DND-41 (cell line): ENCODE measurements at places on chromosomes 16 and 17.

- no peak overlapping the region for H3K27ac ChIP-seq
- H3K4me3 ChIP-seq: no peak overlapping the region
- H3K4me1 ChIP-seq: no peaks in the 10 kb centered on the region
- DNase-seq: no peak
- H3K36me3 ChIP-seq: no peaks in the 10 kb centered on the region
Measured at GRCh38 chr16:59295993-59296736, 562.0 kb upstream of the GOT2 start.

- H3K36me3 ChIP-seq: no peaks in the 10 kb centered on the region
- no peak overlapping the region for H3K4me3 ChIP-seq
- DNase-seq: no peak
- peaks cover 8% of the 10 kb centered on the region for H3K27me3 ChIP-seq
Measured at GRCh38 chr17:32546031-32546444, 59.2 kb downstream of the CDK5R1 start.

DNA sequence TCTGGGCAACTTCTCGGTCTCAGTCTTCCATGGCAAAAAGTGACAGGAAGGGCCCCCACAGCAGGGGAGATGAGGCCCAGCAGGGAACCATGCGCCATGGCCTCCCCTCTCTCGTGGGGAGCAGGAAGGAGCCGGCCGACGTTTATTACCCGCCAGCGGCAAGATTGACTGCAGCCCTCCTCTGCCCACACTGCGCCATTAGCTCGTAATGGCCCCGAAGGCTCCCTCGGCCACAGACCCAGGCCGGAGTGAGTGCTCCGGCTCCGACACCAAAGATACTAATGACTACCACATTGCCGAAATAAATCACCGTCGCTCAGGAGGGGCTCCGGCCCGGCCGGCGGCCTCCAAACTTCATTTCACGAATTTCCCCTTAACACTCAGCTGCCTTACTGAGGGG is 226.9 kb downstream of the C16orf78 start:
- no peak for DNase-seq
- H3K4me3 ChIP-seq: no peak overlapping the region
- no peaks in the 10 kb centered on the region for H3K36me3 ChIP-seq
- no peaks in the 10 kb centered on the region for H3K27me3 ChIP-seq

DNA sequence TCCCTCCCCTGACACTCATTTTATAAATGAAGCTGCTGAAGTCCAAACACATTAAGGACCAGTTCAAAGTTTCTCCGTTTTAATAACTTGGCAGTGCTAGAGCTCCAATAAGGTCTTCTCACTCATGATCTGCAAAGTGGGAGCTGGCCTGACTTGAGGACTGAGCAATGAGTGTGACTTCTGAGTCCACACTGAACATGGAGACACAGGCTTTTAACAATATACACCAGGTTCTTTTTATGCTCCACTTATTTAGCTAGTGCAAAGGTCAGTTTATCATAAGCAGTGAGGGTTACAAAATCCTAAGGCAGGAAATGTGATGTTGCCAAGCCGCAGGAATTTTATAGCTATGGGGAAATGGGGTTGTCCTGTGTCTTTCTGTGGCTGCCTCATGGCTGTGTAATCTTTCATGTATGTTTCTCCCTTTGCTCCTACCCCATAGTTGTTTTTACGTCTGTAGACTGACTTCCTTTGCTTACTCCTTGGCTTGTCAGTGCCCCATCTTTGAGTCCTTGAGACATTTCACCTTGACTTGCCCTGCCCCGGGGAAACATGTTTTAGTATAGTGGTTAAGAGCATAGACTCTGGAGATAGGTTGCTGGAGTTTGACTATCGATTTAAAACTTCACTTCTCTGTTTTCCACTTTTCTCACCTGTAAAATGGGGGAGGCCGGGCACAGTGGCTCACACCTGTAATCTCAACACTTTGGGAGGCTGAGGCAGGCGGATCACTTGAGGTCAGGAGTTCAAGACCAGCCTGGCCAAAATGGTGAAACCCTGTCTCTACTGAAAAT is 12.2 kb upstream of the MMD start:
- H3K4me1 ChIP-seq: no peaks in the 10 kb centered on the region
- no peak overlapping the region for H3K4me3 ChIP-seq
- H3K36me3 ChIP-seq: no peaks in the 10 kb centered on the region
- no peak for DNase-seq
- H3K27ac ChIP-seq: no peak overlapping the region

DNA sequence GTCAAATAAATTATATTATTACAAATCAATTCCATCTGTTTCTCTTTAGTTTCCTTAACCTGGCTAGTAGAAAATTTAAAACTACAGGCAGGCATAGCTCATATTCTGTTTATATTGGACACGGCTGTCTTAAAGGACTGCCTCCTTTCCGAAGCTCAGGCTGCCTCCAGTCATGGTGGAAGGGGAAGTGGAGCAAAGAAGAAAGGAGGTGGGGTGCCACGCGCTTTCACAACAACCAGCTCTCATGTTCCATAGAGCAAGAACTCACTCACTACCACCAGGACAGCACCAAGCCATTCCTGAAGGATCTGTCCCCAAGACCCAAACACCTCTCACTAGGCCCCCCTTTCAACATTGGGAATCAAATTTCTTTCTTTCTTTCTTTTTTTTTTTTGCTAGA is 149.3 kb upstream of the KCNJ18 start:
- no peaks in the 10 kb centered on the region for H3K27me3 ChIP-seq
- H3K27ac ChIP-seq: no peak overlapping the region
- H3K36me3 ChIP-seq: no peaks in the 10 kb centered on the region; the same call in 1 of the 2 replicates
- no peak overlapping the region for H3K4me3 ChIP-seq

DNA sequence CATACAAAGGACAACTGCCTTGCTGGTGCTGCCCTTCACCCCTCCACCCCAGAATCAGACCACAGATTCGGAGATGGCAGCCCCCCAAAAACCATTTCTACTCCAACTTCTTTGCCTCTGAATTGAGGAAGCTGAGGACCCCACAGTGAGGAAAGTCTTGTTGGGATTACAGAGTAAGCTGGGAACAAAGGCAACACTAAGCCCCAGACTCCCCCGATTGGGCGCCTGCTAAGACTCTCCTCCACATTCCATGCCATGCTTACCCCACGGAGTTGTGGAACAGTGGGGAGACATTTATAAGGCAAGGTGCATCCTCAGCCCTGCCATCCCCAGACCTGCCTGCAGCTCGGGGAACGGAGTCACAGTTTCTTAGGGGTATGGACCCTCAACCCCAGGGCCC is 1.9 kb downstream of the GIT1 start:
- H3K27me3 ChIP-seq: no peaks in the 10 kb centered on the region
- peaks cover 14% of the 10 kb centered on the region for H3K36me3 ChIP-seq
- DNase-seq: no peak
- peaks cover 61% of the 10 kb centered on the region for H3K4me1 ChIP-seq
- no peak overlapping the region for H3K4me3 ChIP-seq

DNA sequence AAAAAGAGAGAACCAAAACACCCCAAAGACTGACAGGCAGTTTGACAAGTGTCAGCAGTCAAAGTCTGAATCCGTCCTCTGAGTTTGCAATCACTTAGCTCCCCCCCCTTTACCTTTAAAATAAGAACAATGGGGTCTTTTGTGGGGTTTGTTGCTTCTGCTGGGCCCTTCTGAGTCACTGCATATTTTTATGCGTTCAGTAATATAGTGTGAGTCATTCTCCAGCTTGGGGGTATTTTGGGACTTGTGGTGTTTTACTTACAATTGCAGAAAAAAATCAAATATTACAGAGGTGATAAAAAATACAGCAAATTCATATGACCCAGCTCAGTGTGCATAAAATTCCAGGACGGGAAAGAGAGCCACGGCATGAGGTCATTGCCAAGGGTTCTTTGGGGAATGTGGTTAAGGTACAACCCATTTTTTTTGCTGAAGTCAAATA is 120.1 kb downstream of the CYLD start:
- DNase-seq: no peak
- no peaks in the 10 kb centered on the region for H3K27me3 ChIP-seq
- no peaks in the 10 kb centered on the region for H3K4me1 ChIP-seq
- no peaks in the 10 kb centered on the region for H3K36me3 ChIP-seq

DNA sequence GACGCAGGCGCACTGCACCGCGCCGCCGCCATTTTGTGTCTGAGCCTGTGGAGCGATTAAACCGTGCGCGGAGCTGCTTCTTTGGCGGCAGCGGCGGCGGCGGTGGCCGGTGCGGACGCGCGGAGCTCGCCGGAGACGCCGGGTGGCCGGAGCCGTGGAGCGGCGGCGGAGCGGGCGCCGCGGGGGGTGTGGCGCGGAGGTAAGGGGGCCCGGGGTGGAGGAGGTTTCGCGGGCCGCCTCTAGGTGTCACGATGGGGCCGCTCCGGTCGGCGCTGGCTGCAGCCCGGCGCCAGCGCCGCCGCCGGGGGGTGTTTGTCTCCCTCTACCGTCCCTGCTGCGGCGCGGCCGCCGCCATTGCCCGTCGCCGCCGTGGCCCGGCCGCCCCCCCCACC is at the start of gene CTCF:
Gene CTCF, plus strand, starts transcription at position 1 of the 392 bp plus-strand sequence. CDS start 48,307 bp downstream, outside the sequence.
- H3K27ac ChIP-seq: peak within 1 kb of the TSS; percentile 98
- no peaks in the 10 kb centered on the region for H3K27me3 ChIP-seq
- no peak for DNase-seq
- peaks cover 61% of the 10 kb centered on the region for H3K4me1 ChIP-seq
- H3K4me3 ChIP-seq: peak within 1 kb of the TSS; percentile 84

DNA sequence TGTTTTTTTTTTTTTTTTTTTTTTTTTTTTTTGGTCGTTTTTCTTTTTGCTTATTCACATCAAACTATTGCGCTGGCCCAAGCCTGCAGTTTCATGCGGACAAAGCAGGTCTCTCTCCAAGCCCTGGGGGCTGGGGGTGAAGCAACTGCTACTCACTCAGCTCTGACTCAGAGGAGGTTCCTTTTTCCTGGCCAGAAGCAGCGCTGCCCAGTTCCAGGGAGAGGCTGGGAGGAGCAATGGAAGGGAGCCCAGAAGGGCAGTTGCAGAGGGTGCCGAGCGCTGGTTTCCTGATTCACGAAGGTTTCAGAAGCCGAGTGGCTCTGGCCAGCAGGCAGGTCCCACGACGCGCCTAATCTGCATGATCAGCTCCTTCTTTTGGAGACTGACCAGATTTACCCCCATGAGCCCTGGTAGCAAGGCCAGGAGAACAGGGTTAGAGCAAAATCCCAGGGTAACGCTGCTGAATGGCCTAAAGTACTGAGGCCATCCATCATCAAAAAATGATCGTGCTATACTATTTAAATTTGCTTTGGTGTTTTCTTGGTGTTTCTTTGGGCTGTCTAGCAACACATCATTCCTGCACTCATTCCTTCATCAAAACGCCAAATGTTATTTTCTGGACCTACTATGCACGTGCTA is 144.7 kb upstream of the SOX9 start:
- no peak overlapping the region for H3K4me3 ChIP-seq
- H3K36me3 ChIP-seq: no peaks in the 10 kb centered on the region
- DNase-seq: no peak
- H3K27ac ChIP-seq: no peak overlapping the region
- no peaks in the 10 kb centered on the region for H3K4me1 ChIP-seq
- H3K27me3 ChIP-seq: no peaks in the 10 kb centered on the region

- no peaks in the 10 kb centered on the region for H3K27me3 ChIP-seq
- no peaks in the 10 kb centered on the region for H3K4me1 ChIP-seq
- H3K36me3 ChIP-seq: no peaks in the 10 kb centered on the region
- DNase-seq: no peak
- no peak overlapping the region for H3K4me3 ChIP-seq
Measured at GRCh38 chr17:48715496-48716399, 6.6 kb downstream of the PRAC1 start.

DNA sequence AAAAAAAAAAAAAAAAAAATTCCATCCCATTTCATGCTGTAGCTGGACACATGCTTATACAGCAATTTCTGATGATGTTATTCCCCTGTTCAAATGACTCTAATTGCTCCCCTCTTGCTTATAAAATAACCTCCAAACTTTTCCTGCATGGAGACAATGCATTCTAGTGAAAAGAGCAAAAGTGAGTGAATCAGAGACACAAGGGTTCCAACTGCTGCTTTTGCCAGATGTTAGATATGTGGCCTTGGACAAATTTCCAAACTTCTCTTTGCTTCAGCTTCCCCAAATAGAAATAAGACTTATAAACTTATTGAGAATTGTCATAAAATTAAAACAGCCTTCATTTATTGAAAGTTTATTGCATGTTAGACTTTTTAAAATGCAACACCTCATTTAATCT is 65.0 kb upstream of the AXIN2 start:
- no peaks in the 10 kb centered on the region for H3K36me3 ChIP-seq
- DNase-seq: no peak
- no peak overlapping the region for H3K27ac ChIP-seq

DNA sequence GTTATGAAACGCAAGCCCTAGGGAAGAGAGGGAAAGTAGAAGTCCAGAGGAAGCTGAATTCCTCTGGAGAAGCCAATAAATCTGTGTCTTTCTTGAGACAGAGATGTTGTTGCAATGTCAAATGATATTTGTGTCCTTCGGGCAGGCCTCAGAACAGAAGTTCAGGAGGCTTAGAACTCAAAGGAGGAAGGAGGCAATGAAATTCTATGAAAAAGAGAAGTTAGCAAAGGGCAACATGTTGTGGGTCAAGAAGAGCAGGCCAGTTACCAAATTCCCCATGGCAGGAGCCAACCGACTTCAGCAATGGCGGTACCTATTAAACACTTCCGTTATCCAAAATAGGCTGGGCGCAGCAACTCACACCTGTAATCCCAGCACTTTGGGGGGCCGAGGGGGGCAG is 109.0 kb upstream of the DHX40 start:
- H3K27me3 ChIP-seq: peaks cover 3% of the 10 kb centered on the region
- no peak for DNase-seq
- H3K27ac ChIP-seq: no peak overlapping the region
- H3K4me3 ChIP-seq: no peak overlapping the region

- DNase-seq: peak; percentile 28
- H3K36me3 ChIP-seq: peaks cover 40% of the 10 kb centered on the region
- peak overlapping the region; percentile 72 for H3K4me3 ChIP-seq
- peaks cover 30% of the 10 kb centered on the region for H3K4me1 ChIP-seq
- H3K27ac ChIP-seq: peak overlapping the region; percentile 81
Measured at GRCh38 chr16:28846933-28847273, 755 bp upstream of the TUFM start.
